ENCODE measurements at places on chromosomes 3 and 15.

- no peak for DNase-seq
Measured at GRCh38 chr3:68985146-68985790, 28.2 kb downstream of the EOGT start.

- no peak for DNase-seq
Measured at GRCh38 chr3:99644017-99644416, 5.6 kb downstream of the COL8A1 start.

- DNase-seq: no peak
Measured at GRCh38 chr15:62644889-62645742, 397.4 kb upstream of the TPM1 start.

- DNase-seq: no peak
Measured at GRCh38 chr3:82596805-82597204, 835.4 kb upstream of the GBE1 start.

- no peak for DNase-seq
Measured at GRCh38 chr3:79477242-79477641, 290.6 kb downstream of the ROBO1 start.

- peak; percentile 6 for DNase-seq
Measured at GRCh38 chr3:177820683-177821316, 623.5 kb upstream of the TBL1XR1 start.

GRCh38 chr3:148389916-148390315, 307.8 kb upstream of the AGTR1 start:
- DNase-seq: no peak

DNA sequence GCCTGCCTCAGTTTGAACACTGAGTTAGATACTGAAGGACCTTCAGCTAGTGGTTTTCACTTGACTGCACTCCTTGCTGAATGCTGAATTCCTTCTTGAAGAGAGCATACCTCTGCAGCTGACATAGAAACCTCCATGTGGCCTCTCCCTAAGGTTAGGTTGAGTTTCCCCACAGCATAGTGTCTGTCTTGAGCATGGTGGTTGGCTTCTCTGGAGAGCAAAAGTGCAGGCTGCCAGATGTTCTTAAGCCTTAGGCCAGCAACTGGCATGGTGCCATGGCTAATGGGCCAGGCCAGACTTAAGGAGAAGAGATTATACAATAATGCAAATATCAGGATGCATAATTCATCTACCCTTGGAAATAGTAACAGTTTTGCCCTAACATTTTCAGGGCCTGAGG, 545.6 kb upstream of the ZNF385D start:
- DNase-seq: no peak

DNA sequence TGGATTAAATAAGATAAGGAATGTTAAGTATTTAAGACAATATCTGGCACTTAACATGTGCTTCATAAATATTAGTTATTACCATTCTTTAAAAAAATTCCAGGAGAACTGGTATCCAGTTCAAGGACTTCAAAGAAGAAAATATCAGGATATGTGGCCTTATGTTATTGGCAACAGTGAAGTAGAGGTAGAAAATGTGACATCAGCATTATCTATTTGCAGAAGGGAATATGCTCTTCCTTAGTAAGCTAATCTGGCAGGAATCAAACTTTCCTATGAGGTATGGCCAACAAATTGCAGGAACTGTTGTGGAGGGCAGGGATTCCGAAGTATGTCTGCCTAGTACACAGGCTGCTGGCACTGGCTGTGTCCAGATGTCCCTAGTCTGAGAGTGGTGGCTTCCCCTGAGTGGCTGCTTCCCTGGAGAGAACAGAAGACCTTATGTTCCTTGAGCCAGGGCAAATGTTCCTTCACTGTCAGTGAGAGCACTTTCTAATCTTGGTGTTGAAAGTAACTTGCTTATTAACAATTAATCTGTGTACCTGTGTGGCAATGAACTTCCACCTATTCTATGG, 351.7 kb upstream of the THRB start:
- no peak for DNase-seq

- no peak for DNase-seq
Measured at GRCh38 chr3:142853270-142854168, 35.4 kb downstream of the PCOLCE2 start.

DNA sequence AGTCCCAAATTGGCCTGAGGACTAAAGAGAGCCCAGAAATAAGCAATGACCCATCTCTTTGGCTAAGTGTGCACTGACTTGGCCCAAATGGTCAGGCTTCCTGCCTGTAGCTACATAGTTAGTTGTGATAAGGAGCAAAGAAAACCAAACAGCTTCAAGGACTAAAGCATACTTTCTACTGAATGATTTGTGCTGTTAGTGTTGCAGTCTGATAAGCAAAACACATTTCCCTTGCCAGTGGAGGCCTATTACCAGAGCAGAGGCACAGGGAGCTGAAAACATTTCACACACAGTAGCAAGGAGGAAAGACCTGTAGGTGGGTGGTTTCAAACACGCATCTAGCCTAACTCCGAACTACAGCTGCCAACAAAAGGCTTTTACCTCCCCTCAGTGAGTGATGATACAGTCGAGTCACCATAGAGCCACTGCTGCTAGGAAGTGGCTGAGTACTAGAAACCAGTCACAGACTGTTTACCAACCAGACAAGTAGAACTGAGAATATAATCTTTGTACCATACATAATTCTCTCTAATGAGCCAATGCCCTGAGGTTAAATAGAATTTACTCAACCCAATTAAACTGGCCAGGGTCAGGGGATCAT, 222.3 kb upstream of the THBS1 start:
- no peak for DNase-seq

- DNase-seq: no peak
Measured at GRCh38 chr3:171556574-171557145, 96.5 kb upstream of the TNIK start.

DNA sequence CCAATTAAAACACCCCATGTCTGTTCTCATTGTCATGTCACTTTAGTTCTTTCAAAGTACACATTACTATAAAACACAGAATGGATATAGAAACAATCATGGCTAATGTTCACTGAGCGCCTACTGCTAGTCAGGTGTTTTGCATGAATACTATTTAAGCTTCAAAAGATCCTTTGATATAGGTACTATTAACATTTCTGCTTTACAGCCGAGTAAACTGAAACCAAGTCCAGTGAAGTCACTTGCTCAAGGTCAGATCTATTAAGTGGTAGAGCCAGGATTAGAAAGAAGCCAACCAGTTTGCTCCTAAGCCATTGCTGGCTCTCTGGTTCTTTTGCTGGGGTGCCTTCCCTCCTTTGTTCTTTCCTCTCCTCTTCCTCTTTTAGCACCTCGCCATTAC, 32.4 kb upstream of the NMNAT3 start:
- no peak for DNase-seq

GRCh38 chr3:45759851-45760250, 36.5 kb downstream of the SLC6A20 start:
- DNase-seq: no peak

DNA sequence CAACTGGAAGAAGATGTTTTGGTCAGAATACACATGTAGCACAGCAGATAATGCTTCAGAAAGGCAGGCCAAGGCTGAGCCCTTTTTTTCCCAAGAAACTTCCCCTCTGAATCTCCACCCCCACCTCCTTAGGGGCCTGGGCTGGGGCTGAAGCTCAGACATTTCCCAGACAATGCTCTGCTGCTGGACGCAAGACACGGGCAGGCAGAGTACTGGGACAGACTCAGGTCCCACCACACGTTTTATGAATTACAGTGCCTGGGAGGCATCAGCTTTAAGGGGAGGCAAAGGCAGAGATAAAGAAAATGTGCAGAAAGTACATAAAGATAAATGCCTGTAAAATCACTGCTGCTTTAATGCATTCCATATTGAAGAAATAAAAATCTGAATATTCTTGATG, 479.4 kb downstream of the ERC2 start:
- no peak for DNase-seq

GRCh38 chr3:14802381-14802731, 16.4 kb upstream of the FGD5 start:
- no peak for DNase-seq

DNA sequence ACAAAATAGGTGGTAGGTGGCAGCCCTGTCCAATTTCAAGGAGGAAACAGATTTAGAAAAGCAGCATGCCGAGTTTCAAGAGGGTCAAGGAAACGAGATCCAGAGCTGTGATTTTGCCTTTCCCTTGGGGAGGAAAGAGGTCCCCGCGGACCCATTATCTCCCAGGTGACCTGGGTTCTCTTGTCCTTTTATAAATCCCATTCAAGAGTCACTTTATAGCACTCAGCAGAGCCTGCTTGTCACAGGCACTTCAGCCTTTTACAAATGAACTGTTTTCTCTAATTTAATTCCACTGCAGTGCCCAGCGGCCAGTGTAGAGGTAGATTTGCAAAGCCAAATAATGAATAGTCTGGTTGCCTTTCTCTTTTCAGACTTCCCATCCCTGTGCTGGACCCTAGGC, 99.9 kb downstream of the CD47 start:
- DNase-seq: no peak

DNA sequence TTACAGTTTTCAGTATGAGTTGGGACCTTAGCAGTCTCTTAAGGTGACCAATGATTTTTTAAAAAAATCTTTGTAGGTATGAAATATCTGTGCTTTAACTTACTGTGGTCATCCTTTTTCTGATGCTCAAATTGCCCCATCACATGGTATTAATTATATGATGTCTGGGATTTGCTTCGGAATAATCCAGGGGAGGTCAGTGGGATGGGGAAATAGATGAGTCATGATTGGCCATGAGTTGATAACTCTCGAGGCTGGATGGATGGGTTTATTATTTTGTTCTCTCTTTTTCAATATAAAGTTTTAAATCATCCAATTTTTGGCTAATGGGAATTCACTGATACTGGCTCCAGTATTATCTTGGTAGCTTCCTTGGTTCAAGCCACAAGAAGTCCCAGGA, 370.3 kb upstream of the TPM1 start:
- DNase-seq: no peak

GRCh38 chr3:65899226-65899625, 139.5 kb downstream of the MAGI1 start:
- no peak for DNase-seq

GRCh38 chr15:86488046-86488445, 408.4 kb downstream of the AGBL1 start:
- no peak for DNase-seq

DNA sequence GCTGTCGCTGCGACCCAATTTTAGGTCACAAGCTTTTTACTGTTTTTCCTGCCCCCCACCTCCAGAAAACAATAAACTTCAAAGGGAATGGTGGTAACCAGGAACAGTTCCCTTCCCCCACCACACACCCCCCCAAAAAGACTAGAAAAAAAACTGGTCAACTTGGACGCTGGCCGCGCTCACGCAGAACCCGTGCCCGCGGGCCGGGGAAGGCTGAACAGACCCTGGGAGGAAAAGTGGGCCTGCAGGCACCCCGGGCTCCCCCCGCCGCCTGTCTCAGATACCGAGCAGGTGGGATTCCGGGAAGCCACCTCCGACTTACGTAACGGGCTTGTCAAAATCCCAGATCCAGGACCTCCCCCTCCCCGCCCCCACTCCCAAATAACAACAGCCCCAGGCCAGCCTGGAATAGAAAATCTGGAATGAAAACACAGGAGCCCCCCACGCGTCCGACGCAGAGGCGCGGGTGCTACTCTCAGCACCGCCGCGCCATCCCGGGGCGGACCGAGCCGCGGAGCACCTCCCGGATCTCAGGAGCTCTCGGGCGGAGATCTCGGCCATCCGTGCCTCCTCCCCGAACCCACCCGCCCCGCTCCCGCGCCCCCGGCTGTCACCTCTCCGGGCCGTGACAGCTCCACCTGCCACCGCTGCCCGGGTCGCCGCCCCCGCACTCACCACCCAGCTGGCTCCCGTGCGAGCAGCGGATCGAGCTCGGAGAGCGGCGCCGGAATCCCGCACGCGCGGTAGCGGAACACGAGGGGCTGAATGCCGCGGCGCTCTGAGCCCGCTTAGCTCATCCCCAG, 557 bp downstream of the DENND4A start:
- peak; percentile 51 for DNase-seq

DNA sequence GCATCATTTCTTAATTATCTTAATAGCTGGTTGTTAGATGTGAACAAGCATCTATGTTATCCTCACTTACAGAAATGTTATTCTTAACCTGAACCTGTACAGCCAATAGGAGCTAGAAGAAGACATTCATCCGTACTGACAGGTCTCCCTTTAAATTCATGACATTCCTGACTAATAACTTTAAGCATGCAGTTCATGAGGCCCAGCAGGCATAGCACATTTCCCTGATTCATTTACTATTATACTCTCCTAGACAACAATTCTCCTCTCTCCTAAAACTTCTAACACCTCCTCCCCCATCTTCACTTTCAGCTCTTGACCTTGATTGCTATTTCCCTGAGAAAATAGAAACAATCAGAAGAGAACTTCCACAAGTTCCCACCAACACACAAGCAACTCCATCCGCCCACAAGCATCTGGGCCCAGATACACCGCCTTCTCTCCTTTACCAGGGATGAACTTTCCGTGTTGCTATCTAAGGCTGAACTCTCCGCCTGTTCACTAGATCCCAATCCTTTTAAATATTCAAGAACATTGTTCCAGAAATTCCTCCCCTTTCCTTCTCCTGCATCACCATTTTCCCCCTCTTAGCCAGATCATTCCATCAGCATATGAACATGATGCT, 62.9 kb upstream of the SPRED1 start:
- DNase-seq: no peak

- no peak for DNase-seq
Measured at GRCh38 chr15:37733628-37734027, 200.8 kb upstream of the TMCO5A start.

All from germinal center (tissue), 1 donor.